ENCODE measurements at places on chromosomes 4 and X. TPM values are rescaled to one million over a fixed set of nuclear protein-coding genes. Genes with fewer than 3 reads are reported as not detected.
A peak's percentile ranks its signal among the peaks of the same experiment; 100 is the strongest.

DNA sequence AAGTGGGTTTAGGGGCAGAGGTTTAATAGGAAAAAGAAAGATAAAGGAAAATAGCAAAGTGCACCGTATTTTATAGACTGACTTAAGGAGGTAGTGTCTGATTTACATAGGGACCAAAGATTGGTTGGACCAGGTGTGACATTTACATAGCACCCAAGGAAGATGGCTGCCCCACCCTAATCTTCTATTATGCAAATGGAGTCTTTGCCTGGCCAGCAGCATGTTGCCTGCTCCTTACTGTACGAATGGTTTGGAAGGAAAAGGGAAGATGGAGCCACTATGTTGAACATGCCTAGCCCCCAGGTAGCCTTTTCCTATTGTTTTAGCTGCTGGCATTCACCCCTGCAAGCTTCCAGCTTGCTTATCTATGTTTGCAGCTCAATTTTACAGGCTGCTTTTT lies 146.2 kb upstream of the PDE5A start:
- no peak for DNase-seq

- no peak for DNase-seq
Observed at GRCh38 chr4:126086041-126086440, 771.3 kb downstream of the FAT4 start.

GRCh38 chr4:152628128-152628527 lies 51.7 kb downstream of the TMEM154 start:
- DNase-seq: peak; percentile 53

- DNase-seq: no peak
Observed at GRCh38 chr4:25370242-25370641, 6.8 kb upstream of the ANAPC4 start.

- no peak for DNase-seq
Observed at GRCh38 chrX:110008011-110008635, 5.2 kb downstream of the TMEM164 start.

- DNase-seq: no peak
Observed at GRCh38 chrX:103729015-103729414, 18.3 kb downstream of the TMEM31 start.

- DNase-seq: no peak
Observed at GRCh38 chrX:8849458-8849857, 48.3 kb upstream of the FAM9A start.

DNA sequence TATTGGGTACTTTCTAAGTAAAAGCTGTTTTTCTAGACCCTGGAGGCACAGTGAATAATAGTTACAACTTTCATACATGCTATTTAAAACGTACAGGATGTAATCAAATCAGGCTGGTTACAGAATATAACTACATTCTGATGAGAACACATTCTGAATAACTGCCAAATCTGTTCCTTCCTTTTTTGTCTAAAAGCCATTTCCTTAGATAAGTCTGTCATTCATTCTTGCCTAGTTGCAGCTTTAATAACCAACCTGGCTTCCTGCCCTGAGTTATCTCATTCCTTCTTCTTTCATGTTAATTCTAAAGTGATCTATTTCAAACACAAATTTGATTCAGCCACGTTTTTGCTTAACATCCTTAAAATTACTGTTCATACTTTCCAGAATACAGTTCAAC lies 189.7 kb upstream of the ITM2A start:
- DNase-seq: peak; percentile 32

NR3C2 gene
- total RNA-seq: 10.6 TPM

SLITRK4 gene
- 4.7 TPM for total RNA-seq

NAA11 gene
- total RNA-seq: 0.13 TPM

DNA sequence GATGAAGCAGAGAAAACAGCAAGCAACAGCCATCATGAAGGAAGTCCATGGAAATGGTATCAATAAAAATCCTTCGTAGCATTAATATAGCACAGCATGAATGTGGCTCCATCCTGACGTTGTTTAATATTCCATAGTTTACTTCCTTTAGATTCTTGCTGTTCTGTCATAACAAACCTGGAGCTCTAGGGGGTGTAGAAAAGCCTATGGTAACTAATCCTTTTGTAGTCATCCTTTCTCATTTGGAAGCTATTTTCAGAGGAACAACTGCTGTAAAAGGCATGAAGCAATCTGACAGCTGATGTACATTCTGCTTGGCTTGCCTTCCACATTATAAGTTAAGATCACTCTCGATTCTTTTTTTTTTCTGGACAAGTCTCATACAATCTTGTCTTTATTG lies 914 bp downstream of the MYOZ2 start:
- DNase-seq: peak; percentile 79

DNA sequence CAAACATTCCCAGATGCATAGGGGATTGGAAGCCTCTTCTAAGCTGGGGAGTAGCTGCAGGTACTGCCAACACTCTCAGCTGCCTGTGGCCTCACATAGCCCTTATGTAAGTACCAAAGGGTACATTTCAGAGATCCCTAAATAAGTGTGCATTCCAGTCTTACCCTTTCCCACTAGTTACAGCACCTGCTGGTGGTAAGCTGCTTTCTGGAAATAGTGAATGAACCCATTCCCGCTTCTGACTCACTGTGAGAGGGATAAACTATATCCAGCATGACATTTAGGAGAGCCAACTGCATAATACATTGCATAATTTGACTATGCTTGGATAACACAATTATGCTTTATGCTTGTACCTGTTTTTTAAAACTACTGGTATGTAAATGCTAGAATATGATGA lies 149.0 kb downstream of the FAM13A start:
- peak; percentile 6 for DNase-seq

DNA sequence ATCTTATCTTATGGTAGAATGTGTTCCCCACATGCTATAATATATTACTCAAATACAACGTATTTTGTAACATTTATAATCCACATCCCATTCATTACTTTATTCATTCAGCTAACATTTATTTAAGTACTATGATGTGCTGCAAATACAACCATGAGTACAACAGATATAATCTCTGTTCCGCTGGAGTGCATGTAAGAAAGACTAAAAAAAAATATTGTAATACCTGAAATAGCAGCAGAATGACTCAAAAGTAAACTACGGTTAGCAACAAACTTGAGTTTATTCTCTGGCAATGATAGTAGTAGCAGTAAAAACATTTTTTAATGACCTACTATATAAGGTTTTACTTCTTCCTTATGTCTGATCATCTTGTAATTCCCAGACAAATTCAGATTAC lies 1776.3 kb downstream of the STIM2 start:
- no peak for DNase-seq

GRCh38 chr4:141309874-141310273 lies 89.2 kb downstream of the ZNF330 start:
- no peak for DNase-seq

DNA sequence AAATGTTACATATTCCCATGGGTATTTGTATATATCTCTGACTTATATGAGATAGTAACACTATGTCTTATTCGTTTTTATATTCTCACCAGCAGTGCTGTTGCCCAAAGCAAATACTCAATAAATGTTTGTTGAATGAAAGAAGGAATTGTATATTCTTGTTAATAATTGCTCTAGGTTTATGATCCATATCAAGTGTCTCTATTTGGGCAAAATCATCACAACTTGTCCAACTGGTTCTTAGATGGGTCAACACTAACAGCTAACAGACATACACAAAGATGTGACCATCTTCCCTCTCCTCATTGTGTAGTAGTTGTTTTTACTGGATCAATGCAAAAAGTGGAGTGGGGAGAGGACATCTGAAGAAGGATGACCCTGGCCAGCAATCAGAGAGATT lies 6.6 kb upstream of the APLN start:
- DNase-seq: no peak

- no peak for DNase-seq
Observed at GRCh38 chrX:18174209-18174608, 46.5 kb downstream of the BEND2 start.

DNA sequence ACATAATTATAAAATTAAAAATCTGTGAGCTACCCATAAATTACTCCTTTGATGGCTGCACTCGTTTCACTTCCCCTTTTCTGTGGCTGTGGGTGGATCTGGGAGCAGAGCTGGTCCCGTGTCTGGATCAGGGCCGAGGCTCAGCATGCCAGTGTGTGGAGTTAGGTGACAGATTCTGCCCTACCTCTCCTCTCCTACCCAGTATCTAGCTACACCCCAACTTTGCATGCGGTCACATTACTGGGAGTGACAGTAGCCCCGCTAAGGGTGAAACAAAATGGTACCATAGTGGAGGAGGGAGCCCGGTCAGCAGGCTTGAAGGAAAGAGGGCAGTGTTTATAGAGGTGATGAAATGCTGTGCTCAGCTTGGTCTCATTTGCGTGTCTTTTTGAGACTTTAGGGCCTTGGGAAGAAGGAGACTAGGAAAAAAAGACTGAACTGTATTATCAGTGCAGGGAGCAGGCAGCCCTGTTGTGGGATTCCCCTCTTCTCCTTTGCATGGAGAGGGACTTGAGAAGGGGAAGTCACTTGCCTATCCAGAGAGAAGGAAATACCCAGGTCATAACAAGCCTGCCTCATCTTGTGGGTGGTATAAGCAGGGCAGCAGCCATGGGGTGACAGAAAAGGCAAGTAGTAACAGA lies 48.4 kb downstream of the ARHGAP10 start:
- peak; percentile 57 for DNase-seq

GRCh38 chr4:121851354-121851753 lies 18.9 kb downstream of the BBS7 start:
- no peak for DNase-seq

DNA sequence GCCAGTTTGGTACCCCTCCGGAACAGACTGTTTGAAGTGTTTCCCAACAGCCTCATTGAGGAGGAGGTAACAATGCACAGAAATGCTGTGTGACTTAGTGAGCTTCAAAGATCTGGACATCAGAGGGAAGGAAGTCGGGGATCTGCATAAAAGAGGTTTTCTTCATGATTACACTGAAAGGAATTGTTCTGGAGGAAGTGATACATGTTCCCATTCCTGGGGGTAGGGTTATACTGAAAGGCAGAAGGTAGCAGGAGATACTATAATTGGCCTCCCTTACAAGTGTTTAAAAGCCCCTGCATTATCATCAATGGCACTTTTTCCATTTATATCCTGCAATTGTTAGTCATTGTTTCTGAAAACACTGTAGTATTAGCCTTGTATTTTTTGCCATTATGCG lies 94.0 kb upstream of the DKK2 start:
- DNase-seq: no peak

TRPC5OS gene
- total RNA-seq: 0.13 TPM

DNA sequence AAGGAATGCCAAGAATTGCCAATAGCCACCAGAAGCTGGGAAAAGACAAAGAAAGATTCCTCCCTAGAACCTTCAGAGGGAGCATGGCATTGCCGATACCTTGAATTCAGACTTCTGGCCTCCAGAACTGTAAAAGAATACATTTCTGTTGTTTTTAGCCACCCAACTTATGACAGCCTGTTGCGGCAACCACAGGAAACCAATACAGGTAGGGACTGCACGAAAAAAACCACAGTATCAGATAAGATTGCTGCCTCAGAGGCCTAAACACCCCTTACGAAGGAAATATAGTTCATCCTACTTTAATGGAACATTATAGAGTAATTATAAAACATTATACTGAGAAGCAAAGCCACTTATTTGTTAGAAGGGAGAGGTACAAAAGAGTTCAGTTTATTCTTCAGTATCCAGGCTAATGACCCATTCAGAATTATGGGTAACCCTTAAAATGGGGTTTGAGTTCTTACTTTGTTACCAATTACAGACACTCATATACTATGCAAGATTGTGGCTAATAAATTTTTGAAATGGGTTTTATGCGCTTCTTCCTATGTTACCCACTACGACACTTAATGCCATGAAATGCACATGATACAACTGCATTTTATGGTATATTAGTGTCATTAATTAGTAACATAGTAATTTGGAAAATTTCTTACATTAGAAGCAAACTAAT lies 37.4 kb upstream of the SMIM10L2A start:
- no peak for DNase-seq

- DNase-seq: peak; percentile 2
Observed at GRCh38 chrX:45668686-45669443, 468.2 kb upstream of the DIPK2B start.

DNA sequence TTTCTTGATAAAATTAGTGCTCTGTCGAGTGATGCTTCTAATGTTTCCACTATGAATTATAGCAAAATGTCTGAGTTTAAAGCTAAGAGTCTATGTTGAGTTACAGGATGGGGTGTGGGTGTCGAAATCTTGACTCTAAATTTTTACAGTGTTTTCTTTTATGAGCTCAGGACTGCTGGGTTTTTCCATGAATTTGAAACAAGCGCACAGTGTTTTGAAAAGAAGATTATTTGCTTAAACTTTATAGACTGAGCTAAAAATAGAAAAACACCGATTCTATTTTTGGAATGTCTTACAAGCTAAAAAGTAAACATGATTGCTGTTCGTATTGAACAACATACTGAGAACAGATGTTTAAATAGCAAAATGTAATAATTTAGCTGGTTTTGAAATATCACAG lies 7.5 kb downstream of the PTTG2 start:
- DNase-seq: peak; percentile 26

DNA sequence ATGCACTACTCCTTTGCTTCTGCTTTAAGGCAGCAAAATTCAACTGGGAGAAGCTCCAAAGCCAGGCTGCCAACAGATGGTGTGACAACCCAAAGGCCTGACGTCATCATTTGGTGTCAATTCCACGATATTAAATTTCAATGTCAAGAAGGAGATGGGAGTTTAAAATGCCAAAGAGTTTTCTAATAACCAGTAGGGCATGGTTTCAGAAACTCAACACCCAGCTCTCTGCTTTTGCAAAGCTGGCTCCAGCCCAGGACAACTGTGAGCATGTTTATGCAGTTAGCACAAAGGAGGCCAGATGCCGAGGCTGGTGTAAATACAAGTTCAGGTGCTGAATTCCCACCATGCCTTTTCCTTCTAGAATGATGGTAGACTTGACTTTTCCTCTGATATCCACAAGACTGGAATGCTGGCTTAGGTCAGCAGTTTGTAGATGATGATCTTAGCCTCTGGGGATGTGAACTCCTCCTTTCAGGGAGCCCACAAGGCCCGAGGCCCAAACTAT lies 67.3 kb downstream of the AFAP1 start:
- DNase-seq: peak; percentile 96

DUSP21 gene
- not detected for total RNA-seq

- peak; percentile 70 for DNase-seq
Observed at GRCh38 chr4:100936661-100937375, 410.5 kb downstream of the PPP3CA start.

RXFP1 gene
- 1.1 TPM for total RNA-seq

IGBP1 gene
- 120 TPM for total RNA-seq

DNA sequence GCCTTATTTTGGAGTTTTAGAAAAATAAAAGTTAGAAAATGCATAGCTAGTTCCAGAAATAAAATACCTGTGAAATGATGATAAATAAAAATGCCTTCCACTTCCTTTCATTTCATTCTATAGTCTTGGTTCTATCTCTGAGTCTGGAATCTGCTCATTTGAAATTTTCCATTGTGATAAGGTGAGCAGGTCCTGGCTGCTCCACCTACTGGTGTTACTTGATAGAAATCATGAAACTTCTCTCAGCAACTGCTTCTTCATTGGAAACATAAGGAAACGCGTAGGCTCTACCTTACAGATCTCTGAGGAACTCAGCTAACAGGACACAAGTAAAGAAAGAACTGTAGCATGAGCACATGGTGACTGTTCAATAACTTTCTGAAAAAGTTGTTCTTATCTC lies 141.8 kb downstream of the DCHS2 start:
- DNase-seq: no peak

GRCh38 chr4:171334549-171334948 lies 478.7 kb upstream of the GALNTL6 start:
- DNase-seq: no peak

Measured in muscle of leg (tissue), 16 donors.